Psoas muscle (tissue), 8 donors: ENCODE measurements at places on chromosomes 13 and 19. TPM values are rescaled to one million over a fixed set of nuclear protein-coding genes. Genes with fewer than 3 reads are reported as not detected.

- DNase-seq = no peak
Observed at GRCh38 chr19:48186541-48186991, 16.1 kb downstream of the ZSWIM9 start.

DNA sequence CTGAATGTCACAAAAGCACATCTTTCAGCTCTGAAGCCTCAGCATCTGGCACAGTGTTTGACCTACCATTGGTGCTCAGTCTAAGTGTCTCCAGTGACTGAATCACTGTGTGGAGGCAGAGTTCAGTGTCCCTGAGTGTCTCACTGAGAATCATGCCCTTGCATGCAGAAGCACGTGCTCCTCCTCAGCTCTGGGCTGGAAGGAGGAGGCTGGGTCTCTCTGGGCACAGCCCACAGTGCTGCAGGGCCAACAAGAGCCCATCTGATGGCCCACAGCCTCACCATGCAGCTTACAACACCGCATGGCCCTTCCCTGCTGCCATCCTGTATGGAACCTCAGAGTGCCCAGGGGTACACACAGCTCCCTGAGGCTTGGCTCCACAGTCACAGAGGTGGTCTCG, 86.1 kb downstream of the TEX26 start:
- DNase-seq = no peak

- DNase-seq = no peak
Observed at GRCh38 chr13:106678646-106679418, 110.9 kb upstream of the ARGLU1 start.

DNA sequence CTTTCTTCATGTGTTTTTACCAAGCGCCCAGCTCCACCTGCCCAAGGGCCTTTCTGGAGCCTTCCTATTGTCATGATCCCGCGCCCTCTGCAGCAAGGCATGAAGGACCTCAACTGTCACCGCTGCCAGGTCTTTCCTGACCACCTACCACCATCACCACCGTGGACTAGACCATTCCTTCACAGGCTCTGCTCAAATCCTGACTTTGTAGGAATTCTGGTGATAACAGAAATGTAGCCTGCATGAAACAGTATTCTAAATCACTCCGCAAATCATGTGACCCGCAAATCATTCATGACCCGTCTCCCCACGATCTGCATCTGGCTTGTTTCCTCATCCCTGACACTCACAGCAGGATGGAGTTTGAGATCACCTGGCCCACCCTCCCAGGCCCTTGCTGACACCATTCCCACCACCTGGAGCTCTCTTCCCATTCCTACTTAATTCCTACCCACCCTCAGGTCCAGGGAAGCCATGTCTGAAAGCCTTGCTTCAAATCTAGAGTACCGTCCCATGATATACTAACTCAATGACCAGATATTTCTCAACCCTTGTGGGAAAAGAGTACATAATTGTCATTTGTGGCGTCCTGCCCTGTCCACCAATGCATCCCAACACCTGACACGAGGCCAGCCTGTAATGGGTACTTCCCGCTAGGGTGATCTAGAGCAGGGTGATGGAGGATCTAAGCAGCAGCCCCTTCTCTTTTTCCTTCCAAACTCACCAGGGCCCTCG, 1.3 kb downstream of the UBE2S start:
- DNase-seq = peak; percentile 20

DNA sequence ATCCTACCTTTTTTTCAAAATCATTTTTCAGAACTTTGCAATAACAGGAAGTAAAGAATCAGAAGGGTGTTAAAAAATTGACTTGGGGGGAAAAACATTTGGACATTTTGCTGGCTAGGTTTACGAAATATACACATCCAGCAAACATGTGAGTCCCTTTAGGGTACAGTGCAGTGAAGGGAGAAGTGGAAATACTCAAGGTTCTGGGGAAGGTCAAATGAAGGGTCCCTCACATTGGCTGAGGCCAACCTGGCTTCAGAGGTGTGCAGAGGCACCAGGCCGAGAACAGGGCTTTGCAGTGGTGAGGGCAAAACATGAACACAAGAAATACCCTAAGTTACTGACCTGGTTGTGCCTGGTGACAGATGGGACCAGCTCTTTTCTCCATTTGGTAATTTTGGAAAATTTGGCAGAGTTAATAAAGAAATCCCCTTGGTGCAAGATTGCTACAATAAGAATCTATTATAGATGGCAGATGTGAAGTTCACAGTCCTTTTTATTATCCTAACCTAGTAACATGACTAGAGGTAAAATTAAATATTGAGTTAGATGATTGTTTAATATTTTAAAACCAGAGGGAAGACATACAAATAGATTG, 1.5 kb upstream of the UPF3A start:
- no peak for DNase-seq

TSHZ3 gene
- 2.3 TPM for total RNA-seq

DNA sequence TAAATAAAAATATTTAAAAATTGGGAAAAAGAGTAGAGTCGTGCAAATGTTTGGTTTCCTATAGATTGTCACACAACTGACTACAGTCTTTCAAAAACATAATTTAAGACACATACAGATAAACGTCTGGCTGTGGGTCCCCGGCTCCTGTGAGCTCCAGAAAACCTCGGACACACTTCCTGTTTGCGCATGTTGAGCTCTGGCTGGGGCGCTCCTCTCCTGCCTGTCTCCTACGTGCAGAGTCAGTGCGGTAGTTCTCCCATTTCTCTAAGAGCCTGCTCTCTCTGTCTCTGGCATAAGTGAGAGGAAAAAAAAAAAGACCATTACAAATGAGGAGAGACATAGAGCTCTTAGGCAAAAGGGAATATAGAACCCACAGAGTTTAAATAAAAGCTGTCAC, 128.2 kb upstream of the OBI1 start:
- DNase-seq = no peak

DNA sequence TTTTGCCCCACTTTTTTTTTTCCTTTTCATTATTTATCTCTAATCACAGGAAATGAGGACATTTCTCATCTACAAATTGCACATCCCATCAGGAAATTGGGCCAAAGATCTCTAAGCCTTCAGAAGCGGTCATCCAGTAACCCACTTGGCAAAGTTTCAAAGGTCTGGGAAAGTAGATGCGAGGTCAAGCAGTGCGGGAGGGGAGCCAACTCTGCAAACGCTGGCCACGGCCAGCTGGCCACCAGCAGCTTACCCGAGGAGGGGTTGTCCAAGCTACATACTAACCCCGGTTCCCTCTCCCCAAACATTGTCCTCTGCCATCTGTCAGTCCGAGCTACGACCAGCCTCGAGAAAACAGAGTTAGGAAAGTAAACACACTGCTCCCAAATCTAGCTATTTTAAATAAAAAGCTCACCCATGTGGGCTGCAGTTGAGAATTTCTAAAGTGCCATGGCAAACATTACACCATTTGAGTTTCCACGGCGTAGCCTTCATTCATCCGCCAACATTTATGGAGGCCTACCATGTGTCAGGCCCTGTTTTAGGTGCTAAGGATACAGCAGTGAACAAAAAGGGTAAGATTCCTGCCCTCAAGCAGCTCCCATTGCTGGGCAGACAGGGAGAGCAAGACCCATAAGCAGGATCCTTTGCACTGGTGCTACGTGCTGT, 11.5 kb downstream of the FFAR2 start:
- peak; percentile 77 for DNase-seq

GRCh38 chr13:66427458-66427861, 802.7 kb downstream of the PCDH9 start:
- no peak for DNase-seq

DNA sequence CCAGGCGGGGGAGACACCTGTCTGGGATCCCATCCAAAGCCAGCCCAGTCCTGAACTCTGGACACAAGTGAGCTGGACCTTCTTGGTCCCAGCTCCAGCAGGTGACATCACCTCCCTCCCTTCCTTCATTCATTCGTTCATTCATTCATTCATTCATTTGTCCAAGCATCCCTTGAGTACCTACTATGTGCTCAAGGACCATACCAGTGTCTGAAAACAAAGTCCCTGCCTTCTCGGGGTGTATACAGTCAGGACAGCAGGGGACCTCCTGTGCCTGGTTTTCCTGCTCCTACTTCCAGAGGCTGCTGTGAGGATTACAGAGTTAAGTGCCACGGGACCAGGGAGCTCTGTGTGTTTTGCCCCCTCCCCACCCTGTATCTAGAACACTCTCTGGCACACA, 14.0 kb downstream of the ACER1 start:
- no peak for DNase-seq

- no peak for DNase-seq
Observed at GRCh38 chr13:49042476-49042875, 66.8 kb downstream of the FNDC3A start.

GRCh38 chr19:575527-576506, 3.4 kb downstream of the BSG start:
- DNase-seq = peak; percentile 89

- DNase-seq = no peak
Observed at GRCh38 chr13:26476782-26477142, 80.7 kb upstream of the WASF3 start.

- no peak for DNase-seq
Observed at GRCh38 chr13:96527497-96527896, 437.6 kb downstream of the HS6ST3 start.

DNA sequence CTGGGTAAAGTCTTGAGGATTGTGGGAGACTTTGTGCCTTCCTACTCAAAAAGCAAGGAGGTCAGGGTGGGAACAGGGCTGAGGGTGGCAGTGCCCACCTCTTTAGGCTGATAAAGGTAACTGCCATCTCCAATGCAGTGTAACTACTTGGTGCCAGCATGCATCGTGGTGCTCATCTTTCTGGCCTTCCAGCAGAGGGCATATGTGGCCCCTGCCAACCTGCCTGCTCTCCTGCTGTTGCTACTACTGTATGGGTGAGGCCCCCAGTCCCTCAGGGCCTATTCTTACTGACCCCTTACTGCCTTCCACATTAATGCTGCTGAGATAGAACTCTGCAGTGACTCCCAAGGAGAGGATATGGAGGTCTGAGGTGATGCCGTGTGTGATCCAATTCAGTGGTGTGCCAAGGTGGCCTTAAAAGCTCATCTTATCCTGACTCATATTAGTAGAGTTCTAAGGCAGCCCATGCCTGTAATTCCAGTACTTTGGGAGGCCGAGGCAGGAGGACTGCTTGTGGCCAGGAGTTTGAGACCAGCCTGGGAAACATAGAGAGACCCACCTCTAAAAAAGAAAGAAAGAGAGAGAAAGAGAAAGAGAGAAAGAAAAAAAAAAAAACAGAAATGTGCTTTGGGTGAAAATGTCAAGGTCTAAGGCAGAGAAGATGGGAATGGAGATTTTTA, 9.7 kb upstream of the ARHGAP45 start:
- no peak for DNase-seq

- no peak for DNase-seq
Observed at GRCh38 chr19:52336791-52337381, 843 bp downstream of the ZNF610 start.

GRCh38 chr13:59750860-59751259, 412.9 kb downstream of the DIAPH3 start:
- no peak for DNase-seq

DNA sequence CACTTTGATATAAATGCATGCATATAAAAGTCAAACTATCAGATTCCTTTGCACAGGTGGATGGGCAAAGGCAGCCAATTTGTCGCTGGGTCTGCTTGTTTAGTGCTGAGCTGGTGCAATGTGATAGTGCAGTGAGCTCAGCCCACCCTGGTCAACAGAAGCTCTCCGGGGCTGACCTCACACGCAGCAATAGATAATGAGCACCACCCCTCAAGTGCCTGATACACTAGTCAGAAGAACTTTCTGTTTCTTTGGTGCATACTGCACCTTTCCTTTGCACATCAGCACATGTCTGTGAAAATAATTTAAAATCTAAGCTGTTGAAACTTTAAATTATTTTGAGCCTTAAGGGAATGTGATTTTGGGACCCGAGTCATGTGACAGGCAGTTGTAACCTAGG, 20.2 kb downstream of the ATP8A2 start:
- DNase-seq = no peak
